Caco-2 (cell line): ENCODE measurements at places on chromosomes 7 and 10.
A peak's percentile ranks its signal among the peaks of the same experiment; 100 is the strongest.

GRCh38 chr7:111050875-111051416, 40.0 kb upstream of the LRRN3 start:
- no peak for DNase-seq

DNA sequence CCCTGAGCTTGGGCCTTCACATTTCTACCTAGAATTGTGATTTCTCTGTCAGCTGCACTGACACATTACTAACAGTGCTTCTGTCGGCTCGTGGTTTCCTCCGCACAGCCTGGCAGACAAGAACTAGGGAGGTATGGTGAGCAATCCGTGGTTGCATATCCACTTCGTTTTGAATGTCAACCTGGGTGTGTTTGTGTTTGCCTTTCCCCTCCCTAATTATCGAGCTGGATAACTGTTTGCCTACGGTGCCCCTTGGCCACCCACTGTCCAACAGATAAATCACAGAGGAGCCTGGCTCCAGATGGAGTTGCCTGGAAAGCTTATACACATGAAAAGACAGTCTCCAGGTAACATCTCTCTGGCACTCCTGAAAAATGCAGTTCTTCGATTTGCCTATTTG, 228.8 kb downstream of the TRIL start:
- DNase-seq = no peak

GRCh38 chr10:1041514-1041913, 7.4 kb downstream of the IDI1 start:
- DNase-seq = no peak

DNA sequence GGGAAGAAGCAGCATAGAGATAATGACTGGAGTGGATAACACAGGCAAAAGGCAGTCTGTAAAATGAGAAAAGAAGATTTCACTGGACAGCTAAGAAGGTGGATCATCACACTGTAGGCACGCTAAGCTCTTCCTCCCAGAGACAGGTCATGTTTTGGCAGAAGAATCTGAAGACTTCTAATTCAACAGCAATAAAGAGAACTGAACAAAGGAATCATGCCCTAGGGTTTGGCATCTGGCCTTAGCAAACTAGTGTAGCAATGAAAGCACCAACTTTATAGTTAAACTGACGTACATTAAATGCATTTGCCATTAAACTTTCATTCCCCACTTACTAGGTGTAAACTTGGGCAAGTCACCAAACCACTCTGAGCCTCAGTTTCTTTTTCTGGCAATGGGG, 84.4 kb upstream of the SEM1 start:
- no peak for DNase-seq

DNA sequence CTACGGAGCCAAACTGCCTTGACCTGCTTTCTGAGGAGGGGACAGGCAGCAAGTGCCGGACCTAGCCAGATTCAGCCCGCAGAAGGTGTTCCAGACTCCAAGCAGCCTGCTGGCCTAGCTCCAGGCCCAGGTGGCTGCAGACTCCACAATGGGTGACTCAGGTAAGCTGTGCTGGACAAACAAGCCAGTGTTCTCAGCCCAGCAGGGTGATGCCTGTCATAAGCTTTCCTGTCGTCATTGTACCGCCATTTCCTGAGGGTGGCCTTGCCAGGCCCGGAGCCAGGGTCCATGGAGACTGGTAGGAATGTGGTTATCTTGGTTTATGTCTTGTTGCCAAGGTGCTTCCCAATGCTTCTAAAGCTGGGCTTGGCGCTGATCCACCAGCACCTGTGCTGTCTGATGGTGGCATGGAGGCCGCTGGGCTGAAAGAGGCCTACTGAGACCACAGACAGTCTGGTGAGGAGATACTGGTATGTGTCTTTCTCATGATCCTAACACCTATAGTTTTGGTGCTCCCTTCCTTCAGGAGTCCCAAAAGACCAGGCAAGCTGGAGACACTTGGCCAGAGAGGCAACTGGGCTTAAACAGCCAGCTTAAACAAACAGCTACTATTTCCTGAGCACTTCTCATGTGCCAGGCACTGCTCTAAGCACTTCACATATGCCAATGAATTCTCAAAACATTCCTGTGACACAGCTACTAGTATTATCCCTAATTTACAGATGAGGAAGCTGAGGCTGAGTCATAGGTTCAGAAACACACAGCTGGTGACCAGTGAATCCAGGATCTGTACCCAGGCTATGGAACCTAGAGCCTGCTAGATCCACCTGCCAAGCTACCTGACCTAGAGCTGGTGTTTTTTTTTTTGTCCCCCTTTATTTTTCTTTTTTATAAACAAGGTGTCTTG, 42.0 kb downstream of the ZC3HC1 start:
- no peak for DNase-seq

DNA sequence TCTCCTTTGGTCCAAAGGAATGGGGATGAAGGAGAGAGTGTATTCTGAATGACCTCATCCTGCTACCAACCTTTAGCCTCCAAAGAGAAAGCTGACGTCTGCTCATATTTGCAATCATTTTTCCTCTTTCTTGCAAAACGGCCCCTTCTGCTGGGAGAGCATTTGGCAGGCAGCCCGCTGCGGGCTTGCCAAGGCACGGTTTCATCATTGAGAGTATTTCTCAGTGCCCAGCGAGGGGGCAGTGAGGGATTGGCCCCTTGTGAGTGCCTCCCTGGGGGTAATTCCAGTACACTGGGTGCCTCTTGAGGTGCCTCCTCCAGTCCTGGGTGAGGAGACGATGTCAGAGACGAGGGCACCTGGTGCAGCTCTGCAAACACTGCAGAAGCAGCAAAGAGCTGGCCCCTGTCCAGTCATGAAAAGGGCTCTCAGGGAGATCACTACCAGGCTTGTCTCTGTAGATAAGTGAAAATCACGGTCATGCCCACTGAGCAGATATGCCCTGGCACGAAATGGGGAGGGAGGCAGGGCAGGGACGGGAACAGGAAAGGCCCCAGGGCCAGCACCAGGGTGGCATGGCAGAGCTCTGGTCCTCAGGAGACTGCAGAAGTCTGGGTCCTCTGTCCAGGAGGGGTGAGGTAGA, 48.7 kb upstream of the SHH start:
- no peak for DNase-seq

GRCh38 chr7:26534649-26535482, 243.2 kb downstream of the SNX10 start:
- DNase-seq = no peak

GRCh38 chr10:71241830-71242621, 29.7 kb downstream of the UNC5B start:
- no peak for DNase-seq

- DNase-seq = no peak
Measured at GRCh38 chr7:37376386-37376785, 72.3 kb downstream of the ELMO1 start.

GRCh38 chr10:20990604-20991003, 93.5 kb upstream of the NEBL start:
- no peak for DNase-seq

DNA sequence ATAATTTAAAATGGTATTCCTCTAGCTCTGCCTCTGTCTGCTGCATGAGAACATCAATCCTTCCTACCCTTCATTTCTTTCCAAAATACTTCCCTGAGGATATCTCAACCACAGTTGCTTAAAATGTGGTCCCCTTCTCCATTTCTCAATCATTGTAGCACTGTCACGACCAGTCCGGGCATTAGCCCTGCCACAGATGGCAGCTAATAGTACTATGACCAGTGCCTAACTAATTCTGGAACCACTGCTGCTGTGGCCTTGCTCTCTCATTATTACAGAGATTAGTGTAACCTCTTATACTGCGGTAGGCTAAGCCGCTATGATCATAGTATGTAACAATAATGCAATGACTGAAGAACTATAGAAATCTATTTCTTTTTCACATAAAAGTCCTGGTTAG, 66.0 kb downstream of the REEP3 start:
- no peak for DNase-seq

- DNase-seq = no peak
Measured at GRCh38 chr7:32154797-32155196, 84.6 kb upstream of the PDE1C start.

DNA sequence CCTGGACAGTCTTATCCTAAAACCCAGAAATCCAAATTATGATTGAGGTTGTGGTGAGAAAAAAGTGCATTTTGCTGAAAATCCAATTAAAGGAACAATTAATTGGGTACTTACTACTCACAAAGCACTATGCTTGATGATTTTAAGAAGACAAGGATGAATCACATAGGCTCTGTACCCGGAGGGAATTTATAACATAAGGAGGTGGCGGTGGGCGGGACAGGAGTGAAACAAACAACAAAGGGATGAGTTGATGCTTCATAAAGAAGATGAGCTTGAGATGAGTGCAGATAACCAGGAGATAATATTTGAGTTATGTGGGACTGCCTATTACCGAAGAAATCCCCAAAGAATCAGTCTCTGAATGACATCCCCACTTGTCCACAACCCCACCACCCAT, 171.1 kb upstream of the FZD8 start:
- DNase-seq = no peak

GRCh38 chr7:85023066-85023712, 163.7 kb downstream of the SEMA3D start:
- DNase-seq = no peak

DNA sequence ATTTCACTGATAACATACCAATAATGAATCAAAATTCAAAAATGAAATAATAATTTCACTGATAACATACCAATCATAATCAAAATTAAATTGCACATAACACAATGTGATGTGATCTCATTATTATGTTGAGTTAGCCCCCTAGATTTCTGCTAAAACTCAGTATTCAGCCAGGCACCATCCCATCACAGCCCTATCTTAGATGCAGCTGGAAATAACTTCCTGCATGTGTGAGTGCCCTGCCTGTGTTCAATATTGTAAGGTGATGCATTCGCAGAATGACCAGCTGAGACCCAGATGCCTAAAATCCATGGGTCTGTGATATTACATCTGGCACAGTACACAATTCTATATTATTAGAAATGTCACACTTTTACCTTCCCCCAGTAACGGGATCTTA, 142.4 kb downstream of the CALCR start:
- DNase-seq = no peak

GRCh38 chr7:34086981-34087380, 181.6 kb downstream of the BMPER start:
- DNase-seq = no peak

DNA sequence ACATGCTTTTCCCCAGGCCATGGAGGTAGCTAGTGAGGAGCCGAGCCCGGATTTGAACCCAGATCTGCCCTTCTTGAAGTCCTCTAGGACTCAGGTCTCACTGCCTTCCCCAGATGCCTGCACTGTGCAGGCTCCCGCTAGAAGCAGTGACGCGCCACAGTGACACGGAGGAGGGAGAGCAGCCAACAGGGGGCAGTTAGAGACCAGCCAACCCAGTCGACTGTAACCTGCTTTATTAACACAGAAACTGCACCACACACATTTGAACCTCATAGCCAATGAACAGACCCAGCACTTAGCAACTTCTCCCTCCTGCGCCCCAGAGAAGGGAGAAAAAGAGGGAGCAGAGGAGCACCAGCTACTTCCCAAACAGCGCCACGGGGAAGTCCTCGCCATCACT, 27.4 kb downstream of the PILRA start:
- peak; percentile 24 for DNase-seq

- no peak for DNase-seq
Measured at GRCh38 chr7:140327261-140327661, 71.1 kb downstream of the SLC37A3 start.

GRCh38 chr10:76990561-76990960, 647.0 kb downstream of the KCNMA1 start:
- no peak for DNase-seq
